ENCODE measurements at places on chromosomes 1 and 21.

- no peak for DNase-seq
These were observed 926.6 kb downstream of the LTN1 start for GRCh38 chr21:28066076-28066475.

DNA sequence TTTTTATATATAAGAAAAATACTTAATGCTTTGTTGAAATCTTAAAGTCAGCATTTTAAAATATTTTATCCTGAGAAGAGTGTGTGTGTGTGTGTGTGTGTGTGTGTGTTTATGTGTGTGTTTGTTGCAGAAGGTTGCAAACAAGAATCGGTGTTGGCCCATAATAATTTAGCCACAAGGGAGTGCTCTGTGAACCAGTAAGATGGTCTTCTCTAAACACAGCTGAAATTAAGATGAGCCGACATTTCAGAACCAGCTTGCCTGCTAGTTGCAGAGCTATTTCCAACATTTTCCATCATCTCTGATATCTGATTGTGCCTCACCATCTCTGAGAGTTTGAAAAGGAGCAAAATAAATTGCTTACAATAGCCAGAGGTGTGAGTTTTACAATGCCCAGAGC lies 158.8 kb upstream of the SGIP1 start:
- no peak for DNase-seq

GRCh38 chr1:3664700-3665375 lies 12.5 kb downstream of the TP73 start:
- no peak for DNase-seq

DNA sequence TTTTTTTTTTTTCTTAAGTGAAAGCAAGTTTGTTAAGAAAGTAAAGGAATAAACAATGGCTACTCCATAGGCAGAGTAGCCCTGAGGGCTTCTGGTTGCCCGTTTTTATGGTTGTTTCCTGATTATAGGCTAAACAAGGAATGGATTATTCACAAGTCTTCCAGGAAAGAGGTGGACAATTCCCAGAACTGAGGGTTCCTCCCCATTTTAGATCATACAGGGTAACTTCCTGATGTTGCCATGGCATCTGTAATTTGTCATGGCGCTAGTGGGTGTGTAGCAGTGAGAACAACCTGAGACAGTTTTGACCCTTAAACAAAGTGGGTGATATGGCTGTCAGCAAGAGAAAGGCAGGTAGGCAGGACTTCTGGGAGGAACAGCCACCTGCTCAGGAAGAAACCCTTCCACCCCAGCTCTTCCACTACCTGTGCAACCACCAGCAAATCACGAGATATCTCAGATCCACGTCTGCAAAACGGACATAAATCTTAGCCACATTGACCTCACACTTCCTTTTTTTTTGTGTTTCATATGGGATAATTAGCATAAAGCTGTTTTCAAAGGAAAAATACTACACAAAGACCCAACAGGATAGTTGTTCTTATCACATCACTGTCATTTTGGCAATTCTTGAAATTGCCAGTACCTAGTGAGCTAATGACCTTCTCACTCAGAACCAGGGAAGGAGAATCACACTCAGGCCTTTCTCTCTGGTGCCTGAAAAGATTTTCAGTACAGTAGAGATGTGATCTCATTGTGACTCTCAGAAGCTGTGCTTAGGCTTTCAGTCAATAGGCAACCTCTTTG lies 34.8 kb upstream of the DUSP10 start:
- no peak for DNase-seq

- no peak for DNase-seq
These were observed 2.7 kb downstream of the SCYL3 start for GRCh38 chr1:169890761-169891538.

DNA sequence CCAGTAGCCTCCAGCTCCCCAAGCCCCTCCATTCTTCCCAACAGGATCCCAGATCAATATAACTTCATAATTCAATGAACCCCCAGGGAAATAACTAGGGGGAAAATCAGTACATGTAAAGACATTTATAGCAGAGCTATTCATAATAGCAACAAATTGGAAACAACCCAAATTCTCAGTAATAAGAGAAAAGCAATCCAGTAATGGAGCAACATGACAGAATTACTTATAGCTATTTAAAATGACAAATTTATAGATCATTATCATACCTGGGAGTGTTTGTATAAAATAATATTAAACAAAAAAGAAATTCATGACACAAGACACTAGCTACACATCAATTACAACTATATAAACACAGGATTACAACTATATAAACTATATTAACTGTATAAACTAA lies 20.2 kb downstream of the PLEKHA6 start:
- no peak for DNase-seq
